NCI-H510A (cell line): ENCODE measurements at places on chromosomes 6 and 20.

DNA sequence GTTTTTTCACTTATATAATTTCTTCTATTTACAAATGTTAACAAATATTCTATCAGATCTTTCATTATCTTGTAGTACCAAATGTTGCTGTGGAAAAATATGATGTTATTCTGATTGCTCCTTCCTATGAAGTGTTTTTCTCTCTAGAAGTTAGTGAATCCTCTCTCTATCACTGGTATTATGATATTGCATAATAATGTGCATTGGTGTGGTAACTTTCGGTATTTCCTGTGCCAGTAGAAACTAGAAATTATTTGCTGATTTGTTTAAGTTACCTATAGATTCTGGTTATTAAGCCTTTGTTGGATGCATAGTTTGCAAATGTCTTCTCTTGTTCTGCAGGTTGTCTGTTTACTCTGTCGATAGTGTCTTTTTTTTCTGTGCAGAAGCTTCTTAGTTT lies 342.5 kb downstream of the CENPW start:
- no peak for DNase-seq

- no peak for DNase-seq
These were observed 94.7 kb downstream of the SMOC2 start for GRCh38 chr6:168535711-168536110.

DNA sequence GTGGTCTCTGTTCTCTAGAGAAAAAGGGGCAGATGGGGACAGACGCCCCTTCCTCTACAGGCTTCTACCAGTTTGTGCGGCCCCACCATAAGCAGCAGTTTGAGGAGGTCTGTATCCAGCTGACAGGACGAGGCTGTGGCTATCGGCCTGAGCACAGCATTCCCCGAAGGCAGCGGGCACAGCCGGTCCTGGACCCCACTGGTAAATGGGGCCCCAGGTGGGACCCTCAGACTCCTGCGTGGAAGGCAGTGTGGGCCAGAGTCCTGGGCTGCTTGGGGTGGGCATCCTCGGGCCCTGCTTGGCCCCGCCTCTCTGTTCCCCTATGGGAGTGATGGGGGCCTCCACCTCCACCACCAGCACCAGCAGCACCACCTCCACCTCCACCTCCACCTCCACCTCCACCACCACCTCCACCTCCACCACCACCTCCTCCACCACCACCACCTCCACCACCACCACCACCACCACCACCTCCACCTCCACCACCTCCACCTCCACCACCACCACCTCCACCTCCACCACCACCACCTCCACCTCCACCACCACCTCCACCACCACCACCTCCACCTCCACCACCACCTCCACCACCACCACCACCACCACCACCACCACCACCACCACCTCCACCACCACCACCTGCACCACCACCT lies 3.2 kb upstream of the TNFRSF6B start:
- no peak for DNase-seq

- DNase-seq: no peak
These were observed 5.1 kb upstream of the DEFB127 start for GRCh38 chr20:152131-152530.

DNA sequence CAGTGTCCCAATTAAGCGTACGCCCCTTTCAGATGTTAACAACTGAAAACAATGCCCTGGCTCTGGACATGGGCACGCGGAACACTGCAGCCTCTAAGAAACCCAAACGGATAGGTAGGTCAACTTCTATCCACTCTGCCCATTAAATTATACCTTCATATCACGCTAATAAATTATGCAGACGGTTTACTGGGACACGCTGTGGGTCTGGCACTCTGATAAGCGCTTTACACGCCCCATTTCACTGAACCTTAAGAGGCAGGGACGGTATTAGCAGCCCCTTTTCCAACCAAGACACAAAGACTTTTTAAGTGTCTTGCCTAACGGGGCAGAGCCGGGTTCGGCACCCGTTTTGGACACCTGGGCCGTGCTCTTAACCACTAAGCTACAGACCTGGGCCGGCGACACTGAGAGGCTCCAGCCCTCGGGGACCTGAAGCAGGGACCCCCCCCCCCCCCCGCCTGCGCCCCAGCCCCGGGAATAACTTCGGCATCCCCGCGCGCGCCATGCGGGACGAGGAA lies 744 bp downstream of the STAU1 start:
- no peak for DNase-seq

GRCh38 chr6:135522965-135523692 lies 25.6 kb upstream of the AHI1 start:
- DNase-seq: no peak

DNA sequence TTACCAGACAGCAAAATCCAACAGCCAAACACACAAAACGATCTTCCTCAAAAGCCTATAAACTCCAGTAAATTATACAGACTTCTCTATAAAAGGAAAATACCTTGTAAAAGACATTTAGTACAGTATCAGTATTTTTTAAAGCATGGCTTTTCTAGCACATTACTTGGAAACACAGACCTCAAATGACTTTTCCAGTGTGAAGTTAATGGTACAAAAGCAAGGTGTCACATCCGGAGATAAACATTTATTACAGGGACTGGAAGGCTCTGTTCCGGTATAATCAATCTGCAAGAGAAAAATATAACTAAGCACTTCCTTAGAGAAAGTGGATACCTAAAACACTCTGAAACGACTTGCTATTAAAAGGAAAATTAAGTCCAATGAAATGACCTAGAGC lies 17.1 kb downstream of the TMEM30A start:
- DNase-seq: no peak

GRCh38 chr6:111711984-111712752 lies 106.5 kb upstream of the TRAF3IP2 start:
- DNase-seq: no peak
